ENCODE measurements at places on chromosomes 7 and 10.

DNA sequence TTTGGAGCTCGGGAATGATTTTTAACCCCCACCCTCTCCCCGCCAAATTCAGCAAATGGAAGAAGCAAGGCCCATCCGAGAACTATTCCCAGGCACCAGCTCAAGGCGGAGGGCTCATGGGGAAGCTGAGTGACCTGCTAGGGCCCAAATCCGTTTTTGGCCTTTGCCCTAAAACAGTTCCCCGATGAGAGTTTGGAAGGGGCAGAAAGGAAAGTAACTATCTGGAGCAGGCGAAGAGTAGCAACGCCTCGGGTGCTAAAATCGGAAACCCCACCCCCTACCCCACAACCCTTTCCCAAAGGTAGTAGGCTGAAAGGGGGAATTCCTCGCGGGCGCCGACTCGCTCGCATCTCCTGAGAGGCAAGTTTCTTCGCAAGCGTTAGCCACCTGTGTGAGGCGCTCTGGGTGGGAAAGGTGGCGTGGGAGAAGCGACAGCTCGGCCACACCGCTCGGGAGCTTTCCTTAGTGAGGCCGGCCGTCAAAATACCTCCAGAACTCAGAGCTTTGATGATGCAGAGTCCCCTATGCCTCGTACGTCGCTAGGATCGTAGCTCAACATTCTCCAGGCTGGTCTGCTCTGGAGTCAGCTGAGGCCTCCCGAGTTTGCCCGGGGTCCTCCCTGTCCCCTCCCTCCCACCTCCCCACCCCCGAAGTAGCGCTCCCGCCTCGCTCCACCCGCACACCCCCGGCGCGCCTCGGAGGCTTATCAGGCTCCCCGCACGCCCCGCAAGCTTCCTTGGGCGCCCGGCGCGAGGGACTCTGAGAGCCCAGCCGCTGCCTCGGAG, 642 bp upstream of the PRKG1 start:
- no peak for DNase-seq

GRCh38 chr10:10665750-10666149, 351.9 kb upstream of the CELF2 start:
- no peak for DNase-seq

DNA sequence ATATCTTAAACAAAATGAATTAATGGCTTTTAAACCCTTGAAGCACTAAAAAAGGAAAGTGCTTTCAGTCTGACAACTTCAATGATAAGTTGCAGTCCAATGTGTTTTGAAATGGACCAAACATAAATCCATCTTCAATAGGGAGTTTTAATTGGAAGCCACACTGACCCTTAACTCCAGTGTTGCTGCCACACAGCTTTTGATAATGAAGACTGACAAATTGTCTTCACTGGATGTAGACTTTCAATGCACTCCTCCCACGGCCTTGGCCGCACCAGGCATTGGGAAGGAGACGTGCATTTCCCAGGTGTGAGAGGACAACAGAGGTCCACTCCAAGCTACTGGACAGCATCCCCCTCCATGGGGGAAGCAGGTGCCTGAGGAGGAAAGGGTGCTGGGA, 159.0 kb upstream of the NRP1 start:
- DNase-seq, result no peak

- DNase-seq, result no peak
Observed at GRCh38 chr7:135193615-135194081, 17.7 kb downstream of the WDR91 start.

GRCh38 chr10:116907245-116907987, 58.1 kb downstream of the ENO4 start:
- no peak for DNase-seq

DNA sequence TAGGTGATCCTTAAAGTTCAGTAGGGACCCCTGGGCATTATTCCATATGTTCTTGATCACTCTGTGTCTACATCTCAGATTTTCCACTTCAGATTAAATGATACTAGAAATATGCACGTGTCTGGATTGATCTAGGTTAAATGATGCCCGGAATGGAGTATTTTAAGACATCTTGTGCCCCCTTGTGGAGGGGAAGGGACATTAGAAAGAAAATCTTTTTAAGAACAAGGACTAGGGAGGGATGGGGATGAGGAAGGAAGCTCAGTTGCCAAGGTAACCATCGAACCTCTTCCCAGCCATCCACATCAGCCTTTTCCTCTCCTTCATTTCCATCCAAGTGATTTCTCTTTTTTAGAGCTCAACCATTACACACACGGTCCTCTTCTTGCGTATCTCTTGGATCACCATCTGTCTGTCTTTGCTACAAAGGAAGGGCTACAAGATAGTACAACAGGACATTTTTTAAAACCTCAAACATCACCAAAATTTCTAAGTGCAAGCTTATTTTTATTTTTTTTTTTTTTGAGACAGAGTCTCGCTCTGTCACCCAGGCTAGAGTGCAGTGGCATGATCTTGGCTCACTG, 40.5 kb downstream of the PRSS2 start:
- peak; percentile 65 for DNase-seq

- no peak for DNase-seq
Observed at GRCh38 chr10:58044072-58044471, 223.6 kb downstream of the IPMK start.

DNA sequence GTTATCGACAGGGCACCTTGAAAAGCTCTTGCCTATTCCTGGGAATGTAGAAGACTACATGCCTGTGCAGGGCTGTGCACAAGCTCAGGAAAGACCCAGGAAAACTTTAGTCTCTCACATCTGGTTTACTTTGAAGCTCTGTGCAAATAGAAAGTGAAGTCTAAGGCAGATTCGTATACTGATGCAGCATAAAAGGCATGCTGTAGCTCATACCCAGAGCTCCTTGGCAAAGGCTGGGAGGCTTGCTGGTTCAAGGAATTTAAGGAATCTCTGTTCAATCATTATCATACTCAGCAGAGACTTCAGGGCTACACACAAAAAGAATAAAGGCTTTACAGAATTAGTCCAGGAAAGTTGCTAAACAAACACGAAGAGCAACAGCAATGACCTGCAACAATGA, 192.0 kb downstream of the OTUD1 start:
- DNase-seq, result no peak

GRCh38 chr10:80457554-80458262, 3.6 kb downstream of the TSPAN14 start:
- no peak for DNase-seq

DNA sequence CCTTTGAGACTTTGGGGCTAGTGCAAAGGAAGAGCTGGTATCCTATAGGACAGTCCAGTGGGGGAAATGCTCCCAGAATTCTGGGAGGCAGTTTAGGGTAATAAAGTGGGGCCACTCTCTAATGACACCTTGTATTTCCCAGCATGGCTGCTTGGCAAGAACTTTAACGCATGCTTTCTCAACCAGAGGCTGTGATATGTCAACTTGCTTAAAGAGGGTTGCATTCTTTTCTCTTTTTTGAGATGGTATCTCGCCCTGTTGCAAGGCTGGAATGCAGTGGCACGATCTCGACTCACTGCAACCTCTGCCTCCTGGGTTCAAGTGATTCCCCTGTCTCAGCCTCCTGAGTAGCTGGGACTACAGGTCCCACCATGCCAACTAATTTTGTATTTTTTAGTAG, 38.4 kb downstream of the ALDH18A1 start:
- no peak for DNase-seq

- DNase-seq, result no peak
Observed at GRCh38 chr10:78802866-78803265, 265.9 kb upstream of the ZMIZ1 start.

GRCh38 chr10:70656489-70656888, 15.8 kb upstream of the ADAMTS14 start:
- DNase-seq, result peak; percentile 98

DNA sequence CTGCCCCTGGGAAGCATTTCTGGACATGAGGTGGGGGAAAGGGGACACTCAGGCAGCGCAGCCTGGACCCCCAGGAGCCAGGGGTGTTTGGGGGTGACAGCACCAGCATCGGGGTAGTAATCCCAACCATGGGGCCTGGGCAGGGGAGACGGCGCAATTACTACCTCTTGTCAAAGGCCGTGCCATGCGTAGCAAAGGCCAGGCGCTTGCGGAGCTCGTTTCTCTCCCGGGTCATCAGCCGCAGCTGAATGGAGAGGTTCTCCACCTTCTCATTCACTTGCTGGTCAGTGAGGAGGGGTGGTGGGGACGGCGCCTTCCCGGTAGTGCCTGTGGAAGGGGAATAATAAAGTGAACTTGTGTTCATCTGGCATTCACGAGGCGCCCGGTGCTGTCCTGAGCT, 70.0 kb downstream of the DLG5 start:
- DNase-seq, result no peak

DNA sequence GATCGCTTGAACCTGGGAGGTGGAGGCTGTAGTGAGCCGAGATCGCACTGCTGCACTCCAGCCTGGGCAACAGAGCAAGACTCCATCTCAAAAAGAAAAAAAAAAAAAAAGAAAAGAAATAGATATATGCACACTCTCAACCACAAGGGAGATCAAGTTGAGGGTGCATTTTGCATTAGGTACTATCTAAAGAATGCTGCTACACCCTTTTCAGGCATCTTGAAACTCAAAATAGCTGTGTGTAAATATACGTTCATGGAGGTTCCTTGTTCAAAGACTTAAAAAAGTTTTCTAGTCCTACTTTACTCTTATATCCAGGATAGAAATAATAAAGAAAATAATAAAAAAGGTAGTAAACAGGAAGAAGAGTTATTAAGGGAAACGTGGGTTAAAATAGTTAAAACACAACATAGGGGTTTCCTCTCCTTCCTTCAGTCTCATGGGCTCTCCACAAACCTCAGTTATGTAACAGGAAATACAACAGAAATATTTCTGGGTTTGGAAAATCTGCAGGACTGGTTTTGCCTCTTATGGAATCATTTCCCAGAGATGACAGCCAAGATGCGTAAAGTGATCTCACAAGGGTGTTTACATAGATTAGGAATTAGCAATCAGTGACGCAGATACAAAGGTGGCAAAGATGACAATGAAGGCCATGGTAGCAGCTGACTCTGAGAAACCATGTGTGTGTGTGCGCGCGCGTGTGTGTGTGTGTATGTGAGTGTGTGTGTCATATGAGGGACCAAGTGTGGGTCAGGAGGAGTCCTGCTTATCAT, 15.1 kb downstream of the STEAP4 start:
- no peak for DNase-seq

GRCh38 chr10:44419790-44420549, 35.1 kb upstream of the CXCL12 start:
- DNase-seq, result no peak

- DNase-seq, result no peak
Observed at GRCh38 chr10:78478919-78479318, 445.3 kb downstream of the RPS24 start.

GRCh38 chr7:43565786-43566185, 17.1 kb upstream of the STK17A start:
- no peak for DNase-seq

DNA sequence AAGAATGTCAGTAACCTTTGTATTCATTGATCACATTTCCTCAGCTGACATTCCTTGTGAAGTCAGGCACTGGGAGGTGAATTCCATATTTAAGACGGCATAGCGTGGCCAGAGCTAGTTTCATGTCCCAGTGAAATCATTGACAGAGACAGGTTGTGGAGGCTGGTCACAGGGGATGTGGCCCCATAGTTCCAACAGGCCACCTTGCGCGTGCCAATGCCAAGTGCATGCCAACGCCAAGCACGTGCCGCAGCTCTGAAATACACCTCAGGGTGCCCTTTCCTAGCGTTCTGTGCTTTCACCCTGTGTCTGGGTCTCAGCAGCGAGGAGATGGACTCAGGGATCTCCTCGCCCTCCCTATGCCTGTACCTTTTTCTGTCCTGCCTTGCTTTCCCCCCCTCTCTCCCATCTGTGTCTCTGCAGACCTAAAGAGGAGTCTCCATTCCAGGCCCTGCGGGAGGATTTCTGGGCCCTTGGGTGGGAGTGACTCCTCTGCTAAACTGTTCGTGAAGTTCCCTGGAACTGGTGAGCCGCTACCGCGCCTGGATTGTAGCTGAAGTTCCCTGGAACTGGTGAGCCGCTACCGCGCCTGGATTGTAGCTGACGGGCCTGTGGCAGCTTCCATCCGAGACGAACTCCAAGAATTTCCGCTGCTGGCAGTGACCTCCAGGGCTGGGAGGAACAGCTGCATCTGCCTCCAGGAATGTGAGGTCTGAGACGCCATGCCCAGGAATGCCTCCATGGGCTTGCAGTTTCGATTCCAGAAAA, 19.7 kb downstream of the AQP1 start:
- no peak for DNase-seq

DNA sequence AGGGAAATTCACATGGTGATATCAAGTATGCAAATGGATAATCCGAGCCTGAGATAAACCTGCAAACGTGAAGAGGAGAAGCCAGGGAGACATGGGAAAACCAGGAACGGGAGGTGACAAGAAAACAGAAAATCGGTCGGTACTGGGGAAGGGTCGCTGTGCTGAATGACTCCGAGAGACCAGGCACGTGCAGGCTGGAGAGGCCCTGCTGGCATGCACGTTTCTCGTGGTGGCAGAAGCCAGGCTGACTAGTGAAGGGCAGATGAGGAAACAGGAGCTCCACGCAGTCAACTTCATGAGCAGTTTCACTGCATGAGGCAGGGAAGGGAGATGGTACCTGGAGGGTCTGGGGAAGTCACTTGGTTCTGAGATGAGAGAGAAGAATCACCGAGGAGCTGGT, 48.3 kb downstream of the KIAA1549 start:
- DNase-seq, result no peak

- DNase-seq, result no peak
Observed at GRCh38 chr7:155836216-155837125, 24.2 kb upstream of the SHH start.

Data from MV-4-11 (cell line).